Right renal cortex interstitium (tissue), 3 donors: ENCODE measurements at places on chromosomes 6 and 20.

DNA sequence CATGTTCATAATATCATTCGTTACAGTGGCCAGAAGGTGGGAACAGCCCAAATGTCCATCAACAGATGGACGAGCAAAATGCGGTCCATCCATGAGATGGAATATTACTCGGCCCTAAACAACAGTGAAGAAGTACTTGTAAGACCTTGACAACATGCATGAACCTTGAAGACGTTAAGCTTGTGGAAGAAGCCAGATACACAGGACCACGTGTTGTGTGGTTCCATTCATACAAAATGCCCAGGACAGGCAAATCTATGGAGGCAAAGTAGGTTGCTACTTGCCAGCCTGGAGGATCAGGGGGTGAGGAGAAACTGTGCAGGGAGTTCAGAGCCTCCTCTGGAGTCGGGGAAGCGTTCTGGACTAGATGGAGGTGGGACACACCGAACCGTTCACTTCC lies 207.1 kb downstream of the ERMARD start:
- DNase-seq, result no peak

- DNase-seq, result no peak
Measured at GRCh38 chr6:152636021-152636608, 1.0 kb downstream of the SYNE1 start.

GRCh38 chr6:33758815-33759216 lies 12.1 kb upstream of the IP6K3 start:
- DNase-seq, result no peak

DNA sequence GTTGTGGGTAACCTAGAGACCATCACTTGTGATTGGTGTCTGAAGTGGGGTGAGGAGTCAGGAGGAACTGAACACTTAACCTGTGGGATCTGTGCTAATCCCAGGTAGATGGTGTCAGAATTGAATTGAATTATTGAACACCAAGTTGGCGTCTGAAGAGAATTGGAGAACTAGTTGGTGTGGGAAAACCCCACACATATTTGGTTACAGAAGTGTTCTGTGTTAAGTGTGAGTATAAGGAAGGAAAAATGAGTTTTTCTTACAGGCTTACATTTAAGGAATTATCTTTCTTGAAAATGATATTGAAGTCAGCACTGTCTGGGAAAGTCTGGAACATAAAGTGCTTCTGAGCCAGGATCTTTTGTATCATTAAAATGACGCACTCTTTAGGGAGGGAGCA lies 182.9 kb upstream of the ECI2 start:
- DNase-seq, result no peak

DNA sequence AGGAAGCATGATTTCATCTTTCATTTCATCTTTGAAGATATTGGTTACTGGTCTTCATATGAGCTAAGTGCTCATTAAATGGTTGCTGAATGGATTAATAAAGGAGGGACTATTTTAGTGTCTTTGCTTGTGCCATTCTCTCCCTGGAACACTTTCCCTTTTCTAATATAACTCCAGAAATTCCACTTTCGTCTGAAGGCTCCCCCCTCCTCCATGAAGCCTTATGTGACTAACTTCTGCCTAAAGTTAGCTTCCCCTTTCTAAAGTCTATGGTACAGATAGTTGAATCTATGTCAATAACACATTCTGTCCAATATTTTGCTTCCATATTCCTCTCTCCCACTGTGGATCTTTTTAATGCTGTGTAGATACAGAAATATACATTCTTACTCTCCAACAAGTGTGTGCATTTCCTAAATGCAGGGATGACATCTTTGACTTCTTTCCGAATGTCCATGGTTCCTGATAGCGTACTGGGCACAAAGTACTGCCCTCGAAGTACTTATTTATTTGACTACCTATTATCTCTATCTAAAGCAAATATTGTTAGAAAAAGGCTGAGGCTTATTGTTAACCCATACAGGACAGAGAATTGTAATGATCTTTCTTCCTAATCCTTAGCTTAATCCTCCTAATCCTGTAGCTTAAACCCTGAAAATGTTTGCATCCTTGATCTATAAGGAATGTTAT lies 84.7 kb upstream of the ELOVL5 start:
- DNase-seq, result no peak

DNA sequence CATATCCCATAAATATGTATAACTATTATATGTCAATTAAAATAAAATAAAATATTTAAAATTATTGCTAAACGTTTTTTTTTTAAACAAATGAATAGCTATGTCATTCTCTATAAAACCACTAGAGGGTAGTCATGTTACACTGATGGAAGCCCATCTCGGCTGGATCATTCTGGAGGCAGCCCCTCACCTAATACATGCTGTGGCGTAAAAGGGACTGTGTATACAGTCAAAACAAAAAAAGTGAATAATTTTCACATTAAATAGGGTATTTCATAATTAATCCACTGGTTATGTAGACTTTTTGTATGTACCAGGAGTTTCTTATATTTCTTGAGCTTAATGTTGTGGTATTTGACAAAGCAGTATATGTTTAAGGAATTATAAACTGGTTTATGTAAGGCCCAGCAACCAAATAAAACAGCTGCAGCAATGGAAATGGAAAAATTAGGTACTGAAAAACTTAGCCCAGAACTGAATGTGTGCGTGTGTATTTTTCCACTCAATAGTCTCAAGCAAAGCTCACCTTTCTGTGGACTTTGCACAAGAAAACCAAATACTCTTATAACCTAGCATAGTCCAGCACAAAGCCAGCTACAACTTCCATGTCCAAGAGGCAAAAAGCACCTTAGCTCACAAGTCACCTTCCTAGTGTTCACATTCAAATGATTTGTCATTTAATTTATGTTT lies 81.7 kb downstream of the COL9A1 start:
- peak; percentile 27 for DNase-seq

- peak; percentile 74 for DNase-seq
Measured at GRCh38 chr20:49132995-49133478, 55.1 kb downstream of the STAU1 start.

DNA sequence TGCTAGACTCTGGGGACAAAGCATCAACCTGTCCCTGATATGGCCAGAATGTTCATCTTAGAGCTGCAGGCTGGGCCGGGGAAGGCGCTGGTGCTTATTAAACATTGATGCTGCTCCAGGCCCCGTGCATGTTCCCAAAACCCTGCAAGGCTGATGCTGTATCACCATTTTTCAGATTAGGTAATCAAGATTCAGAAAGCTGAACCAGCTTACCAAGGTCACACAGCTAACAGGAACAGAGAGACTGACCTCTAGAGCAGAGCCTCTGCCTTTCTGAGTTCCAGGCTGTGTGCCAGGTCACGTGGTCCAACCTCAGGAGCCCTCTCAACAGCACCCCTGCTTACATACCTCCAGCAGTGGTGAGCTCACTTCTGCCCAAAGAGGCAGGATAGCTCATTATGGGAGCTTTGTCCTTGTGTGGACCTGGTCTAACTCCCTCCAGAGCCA lies 16.1 kb upstream of the VSTM2L start:
- DNase-seq, result no peak

DNA sequence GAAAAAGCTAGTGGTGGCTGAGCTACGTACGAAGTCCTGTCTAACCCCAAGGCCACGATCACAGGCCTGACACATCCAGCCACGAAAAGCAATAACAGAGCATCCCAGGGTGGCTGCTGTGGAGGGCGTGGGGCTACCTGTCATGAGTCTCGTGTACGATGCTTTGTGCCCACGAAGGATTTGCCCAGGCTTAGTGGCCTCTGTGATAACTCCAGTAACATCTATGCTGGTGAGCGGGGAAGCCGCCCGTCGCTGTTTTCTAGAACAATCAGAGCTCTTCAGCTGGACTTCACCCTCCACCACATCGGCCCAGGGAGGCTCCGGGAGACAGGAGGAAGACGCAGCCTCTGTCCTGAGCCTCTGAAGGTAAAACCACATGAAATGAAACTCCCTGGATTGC lies 250.5 kb downstream of the TAF4 start:
- no peak for DNase-seq

DNA sequence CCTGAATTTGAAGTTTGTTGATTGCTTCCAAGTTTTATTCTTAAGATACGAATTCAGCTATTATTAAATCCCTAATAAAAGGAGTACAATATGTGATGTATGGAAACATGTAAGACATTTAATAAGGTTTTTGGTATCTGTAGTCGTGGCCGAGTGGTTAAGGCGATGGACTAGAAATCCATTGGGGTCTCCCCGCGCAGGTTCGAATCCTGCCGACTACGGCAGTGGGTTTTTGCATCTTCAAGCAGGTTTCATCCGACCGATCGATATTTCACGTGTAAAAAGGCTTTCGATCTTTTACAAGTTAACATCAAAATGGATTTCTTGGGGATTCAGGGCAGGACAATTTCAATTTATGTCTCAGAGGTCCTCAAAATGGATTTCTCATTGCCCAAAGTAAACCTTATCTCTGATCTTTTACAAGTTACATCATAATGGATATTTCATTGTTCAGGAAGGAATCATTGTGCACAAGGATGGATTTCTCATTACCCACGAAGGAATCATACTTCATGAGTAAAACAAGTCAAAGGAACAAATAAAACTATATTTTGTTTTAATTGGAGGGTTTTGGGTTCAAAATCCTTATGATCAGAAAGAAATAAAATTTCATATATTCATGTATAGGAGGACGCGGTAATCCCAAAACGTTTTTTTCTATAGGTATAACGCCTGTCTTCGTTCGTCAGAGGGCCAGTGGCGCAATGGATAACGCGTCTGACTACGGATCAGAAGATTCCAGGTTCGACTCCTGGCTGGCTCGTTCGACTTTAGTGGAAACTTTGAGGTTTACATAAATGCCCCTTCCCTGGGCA lies 37.3 kb upstream of the BTN3A2 start:
- no peak for DNase-seq

DNA sequence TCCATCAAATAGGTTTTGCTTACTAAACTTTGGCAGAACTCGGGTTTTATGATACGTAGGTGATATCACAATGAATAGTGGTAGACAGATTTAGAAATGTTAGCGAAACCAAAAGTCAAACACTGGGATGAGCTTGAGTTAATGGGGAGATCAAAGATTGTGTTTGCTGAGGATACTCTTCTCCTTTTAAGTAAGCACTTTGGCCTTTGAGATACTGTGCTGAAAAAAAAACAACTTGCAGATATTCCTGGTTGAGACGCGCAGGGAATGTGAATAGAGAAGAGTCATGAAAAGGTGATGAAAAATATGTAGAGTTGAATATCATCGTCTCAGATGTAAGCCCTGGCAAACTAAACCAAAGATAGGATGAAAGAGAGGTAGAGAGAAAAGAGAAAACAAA lies 48.3 kb downstream of the TRMT11 start:
- DNase-seq, result no peak

GRCh38 chr6:85372915-85373270 lies 77.0 kb upstream of the NT5E start:
- DNase-seq, result no peak

DNA sequence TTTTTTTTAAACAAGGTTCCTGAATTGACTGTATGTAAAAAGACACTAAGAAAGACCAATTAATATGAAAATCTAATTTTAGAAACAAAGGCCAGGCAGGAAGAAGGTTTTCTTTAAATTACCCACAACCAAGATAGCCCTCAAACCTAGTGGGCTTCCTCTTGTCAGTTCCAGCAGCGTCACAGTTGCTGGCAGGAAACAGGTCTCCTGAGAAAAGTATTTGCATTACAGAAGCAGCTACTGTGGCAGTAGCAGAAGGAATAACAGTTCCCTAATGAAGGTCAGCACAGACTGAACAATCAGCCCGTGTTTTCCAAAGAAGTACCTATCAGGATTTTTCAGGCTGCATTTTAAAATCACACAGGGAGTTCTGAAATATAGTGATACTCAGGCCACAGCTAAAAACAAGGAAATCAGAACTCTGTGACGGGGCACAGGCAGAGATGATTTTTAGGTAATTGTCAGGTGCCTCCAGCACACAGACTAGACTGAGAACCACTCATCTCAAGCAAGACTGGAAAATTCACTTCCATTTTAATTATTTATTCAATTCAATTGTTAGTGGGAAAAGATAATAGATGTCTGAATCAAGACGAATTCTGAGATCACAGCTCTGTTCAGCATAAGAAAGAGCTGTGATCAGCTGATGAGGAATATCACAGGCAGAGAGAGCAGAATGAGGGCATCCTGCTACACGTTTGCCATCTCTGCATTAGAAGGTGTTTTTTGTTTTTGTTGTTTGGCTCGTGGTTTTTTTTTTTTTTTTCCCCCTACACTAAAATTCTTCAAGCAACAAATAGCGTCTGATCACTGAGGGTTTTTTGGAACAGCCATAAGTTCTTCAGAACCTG lies 230.5 kb upstream of the KHDRBS2 start:
- no peak for DNase-seq

DNA sequence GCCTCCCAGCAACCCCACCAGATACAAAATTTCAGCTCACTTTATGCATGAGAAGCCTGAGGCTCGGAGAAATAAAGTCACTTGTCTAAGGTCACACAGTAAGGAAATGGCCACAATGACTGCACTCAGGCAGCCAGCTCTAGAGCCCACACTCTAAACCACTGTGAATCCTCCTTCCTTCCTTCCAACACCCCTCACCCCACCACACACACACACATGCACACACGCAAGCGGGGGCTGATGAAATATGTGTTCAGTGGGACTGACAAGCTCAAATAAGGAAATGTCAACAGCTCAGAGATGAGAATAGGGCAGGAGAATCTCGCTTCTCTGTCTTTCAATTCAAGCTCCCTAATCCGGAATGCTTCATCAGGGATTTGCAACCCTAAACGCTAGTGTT lies 6.0 kb upstream of the BPIFA1 start:
- DNase-seq, result no peak

DNA sequence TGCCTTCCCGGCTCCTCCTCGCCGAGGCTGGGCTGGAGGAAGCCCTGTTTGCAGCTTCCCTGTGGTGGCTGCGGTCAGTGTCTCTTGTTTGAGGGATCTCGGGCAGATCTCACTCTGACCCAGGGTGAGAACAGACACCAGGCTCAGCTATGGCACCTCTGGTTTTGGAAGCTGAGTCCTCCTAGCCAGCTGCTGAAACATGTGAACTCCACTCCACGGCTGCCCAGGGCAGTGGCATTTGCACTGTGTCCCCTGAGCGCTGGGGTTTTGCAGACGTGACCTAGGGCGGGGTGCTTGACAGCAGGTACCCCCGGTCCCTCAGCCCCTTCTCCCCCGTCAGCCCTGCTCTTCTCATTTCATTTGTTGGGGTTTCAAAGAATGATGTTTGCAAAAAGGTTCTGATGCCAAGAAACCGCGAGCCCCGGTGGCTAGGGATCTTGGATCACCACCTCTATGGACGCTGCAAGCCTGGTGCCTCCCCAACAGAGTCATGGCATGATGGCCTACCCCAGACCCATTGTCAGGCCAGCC lies 55.0 kb upstream of the DACT2 start:
- DNase-seq, result no peak

DNA sequence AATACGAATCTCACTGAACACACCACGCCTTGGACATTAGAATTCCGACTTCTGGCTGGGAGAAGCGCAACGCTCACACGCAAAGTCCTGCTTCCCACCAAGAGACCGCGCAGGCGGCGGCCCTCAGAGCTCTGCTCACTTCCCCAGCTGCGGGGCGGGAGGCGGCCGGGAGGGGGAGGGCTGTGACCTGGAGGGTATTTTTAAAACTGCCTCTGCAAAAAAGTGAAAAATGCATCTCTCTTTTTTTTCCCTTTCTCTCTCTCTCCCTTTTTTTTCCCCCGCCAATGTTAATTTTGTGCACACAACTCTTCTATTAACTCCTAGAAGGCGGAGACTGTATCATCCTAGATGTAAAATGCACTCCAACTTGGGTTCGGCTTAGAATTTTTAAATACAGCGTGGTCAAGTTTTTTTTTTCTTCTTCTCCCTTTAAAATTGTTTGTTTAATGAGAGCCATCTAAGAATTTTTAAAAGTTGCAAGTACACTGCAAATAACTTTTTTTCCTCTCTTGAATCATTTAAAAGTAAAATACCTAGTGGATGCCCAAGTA lies 66.4 kb downstream of the STX11 start:
- no peak for DNase-seq

- no peak for DNase-seq
Measured at GRCh38 chr6:112296122-112296521, 41.8 kb upstream of the LAMA4 start.

- no peak for DNase-seq
Measured at GRCh38 chr6:46215777-46216176, 45.0 kb upstream of the ENPP5 start.
